ENCODE measurements at places on chromosomes 1 and 21.

- no peak for DNase-seq
Observed at GRCh38 chr1:206717674-206717989, 32.9 kb downstream of the MAPKAPK2 start.

- no peak for DNase-seq
Observed at GRCh38 chr1:66012106-66012784, 219.6 kb downstream of the PDE4B start.

GRCh38 chr21:9735421-9735961, 785.9 kb upstream of the TPTE start:
- DNase-seq = peak; percentile 75

GRCh38 chr1:1281533-1282321, 1.5 kb downstream of the SCNN1D start:
- DNase-seq = peak; percentile 86

DNA sequence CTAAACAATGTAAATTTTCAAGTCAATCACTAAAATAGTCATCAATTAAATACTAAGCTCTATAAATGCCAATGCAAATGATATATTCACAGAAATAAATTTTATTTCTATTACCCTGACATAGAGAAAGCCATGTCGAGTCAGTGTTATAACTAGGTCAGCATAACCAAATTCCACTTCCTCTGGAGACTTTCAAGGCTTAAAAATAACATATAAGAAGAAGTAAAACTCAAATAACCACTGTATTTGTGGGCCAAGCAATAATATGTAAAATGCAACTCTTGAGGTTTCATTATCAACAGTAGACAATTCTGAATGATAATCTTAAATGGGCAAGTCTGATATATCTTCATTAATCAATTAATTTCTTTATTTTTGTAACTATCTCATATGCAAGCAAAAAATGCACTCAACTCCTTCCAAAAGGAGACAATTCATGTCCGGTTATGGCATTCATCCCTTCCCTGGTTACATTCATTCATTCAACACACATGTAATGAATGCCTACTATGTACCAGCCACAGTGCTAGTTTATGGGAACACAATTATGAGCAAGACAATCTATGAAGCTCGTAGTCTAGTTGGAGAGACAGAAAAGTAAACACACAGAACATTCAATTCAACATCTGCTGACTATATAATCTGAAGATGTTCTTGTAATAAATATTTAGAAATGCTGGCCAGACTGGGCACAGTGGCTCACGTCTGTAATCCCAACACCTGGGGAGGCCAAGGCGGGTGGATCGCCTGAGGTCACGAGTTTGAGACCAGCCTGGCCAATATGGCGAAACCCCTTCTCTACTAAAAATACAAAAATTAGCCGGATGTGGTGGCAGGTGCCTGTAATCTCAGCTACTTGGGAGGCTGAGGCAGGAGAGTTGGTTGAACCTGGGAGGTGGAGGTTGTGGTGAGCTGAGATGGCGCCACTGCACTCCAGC, 37.1 kb upstream of the CAP1 start:
- DNase-seq = no peak

DNA sequence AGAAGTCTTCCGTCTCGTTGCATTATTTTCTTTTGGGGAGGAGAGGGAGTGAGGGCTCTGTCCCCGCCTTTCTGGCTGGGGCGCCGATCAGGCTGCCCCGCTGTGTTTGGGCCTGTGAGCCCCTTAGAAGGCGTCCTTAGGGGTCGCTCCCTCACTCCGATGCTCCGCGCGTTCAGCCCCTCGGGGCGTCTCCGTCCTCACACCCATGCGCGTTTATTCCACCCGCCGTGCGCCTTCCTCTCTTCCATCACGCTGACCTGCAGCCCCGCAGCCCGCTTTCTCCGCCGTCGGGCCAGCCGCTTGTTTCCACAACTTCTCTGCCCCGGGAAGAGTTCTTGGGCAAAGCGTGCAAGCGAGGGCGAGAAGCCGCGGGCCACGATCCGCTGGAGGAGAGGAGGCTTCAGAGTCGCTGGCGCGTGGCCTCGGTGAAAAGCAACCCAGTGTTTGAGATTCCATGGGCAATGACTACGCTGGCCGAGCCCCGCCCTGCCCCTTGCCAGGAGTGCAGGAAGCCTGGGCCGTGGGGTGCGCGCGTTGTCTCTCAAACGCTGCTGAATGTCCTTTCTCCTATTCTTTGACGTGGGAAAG, 27.7 kb downstream of the TRIM11 start:
- DNase-seq = no peak

GRCh38 chr21:38721958-38722357, 83.8 kb upstream of the ETS2 start:
- DNase-seq = no peak

- DNase-seq = no peak
Observed at GRCh38 chr1:33153650-33154049, 28.2 kb downstream of the TRIM62 start.
